ENCODE measurements at places on chromosomes 1 and 21.

- DNase-seq, result no peak
Measured at GRCh38 chr1:91374086-91374485, 30.6 kb downstream of the HFM1 start.

DNA sequence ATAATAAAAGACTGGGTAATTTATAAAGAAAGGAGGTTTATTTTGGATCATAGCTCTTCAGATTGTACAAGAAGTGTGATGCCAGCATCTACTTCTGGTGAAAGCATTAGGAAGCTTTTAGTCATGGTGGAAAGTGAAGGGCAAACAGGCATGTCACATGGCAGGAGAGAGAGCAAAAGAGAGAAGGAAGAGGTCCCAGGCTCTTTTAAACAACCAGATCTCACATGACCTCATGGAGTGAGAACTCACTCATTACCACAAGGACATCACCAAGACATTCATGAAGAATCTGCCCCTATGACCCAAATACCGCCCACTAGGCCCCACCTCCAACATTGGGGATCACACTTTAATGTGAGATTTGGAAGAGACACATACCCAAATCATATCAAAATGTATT, 10.0 kb downstream of the RPTN start:
- no peak for DNase-seq

DNA sequence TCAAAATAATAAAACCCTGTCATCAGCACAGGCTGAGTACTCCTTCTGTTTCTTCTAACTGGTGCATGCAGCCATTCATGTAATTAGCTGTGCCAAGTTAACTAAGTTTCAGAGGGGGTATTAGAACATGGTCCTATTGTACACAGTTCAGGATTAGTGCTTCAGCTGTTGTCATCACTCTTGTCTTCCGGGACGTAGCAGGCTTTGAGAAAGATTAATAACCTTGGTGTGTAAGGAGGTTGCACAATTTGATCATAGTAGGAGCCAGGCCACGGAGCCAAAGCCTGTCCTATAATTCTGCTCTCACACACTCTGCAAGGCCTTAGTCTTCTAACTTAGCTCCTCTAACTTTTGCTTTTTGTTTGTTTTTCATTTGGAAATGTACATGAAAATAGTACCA, 44.7 kb downstream of the PTGFRN start:
- DNase-seq, result no peak

DNA sequence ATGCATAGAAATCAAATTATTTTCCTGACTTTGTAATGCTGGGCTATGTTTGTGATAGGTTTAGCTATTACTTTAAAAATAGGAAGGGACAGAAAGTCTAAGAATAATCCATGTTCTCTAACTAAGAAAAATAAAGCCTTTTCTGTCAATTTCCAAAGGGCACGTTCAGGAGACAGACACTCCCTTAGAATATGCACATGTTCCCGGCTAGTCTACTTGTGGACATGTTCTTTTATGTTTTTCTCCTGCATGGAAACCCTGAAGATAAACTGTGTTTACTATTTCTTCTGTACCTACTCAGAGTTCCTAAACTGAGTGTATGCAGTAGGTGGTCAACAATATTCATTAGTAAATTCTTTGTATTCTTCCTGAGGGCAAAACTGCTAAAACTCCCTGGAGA, 12.5 kb downstream of the PSMB4 start:
- DNase-seq, result no peak

DNA sequence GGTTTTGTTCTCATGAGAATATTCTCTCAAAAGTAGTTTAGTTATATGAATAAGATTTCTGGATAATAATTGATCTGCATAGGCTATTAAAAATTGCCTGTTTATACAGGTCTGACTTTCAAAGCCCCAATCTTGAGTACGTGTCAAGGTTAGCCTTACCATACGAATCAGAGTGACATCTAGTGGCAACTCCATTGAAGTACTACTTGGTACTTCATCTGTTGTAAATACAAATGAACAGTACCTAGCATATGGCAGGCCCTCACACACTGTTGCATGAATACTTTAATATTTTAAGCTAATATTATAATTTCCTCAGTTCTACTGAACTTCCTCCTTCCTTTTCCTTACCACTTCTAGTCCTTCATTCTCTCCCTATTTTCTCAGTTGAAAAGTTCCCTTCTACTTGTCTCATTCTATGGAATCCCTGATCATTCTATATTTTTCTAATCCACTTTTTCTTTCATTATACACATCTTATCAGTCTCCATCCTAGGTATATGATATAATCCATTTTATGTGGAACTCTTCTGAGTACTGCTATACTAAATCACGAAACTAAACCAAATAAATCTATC, 101.2 kb downstream of the AKT3 start:
- DNase-seq, result peak; percentile 82

DNA sequence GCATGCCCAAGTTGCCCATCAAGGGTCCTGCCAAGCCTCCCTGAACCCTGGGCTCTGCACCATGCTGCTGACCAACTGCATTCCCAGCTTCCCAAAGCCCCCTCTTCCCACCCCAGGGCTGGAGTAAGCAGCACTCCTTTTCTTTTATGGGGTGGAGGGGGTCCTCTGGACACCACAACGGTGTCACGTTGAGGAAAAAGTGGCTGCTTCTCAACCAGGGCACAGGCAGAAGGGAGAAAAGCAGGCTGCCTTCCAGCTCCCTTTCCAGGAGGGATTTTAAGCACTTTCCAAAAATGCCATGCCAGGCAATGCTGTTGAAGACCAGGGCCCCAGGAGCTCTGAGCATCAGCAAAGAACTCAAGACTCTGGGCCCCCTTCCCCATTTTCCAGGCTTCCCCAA, 691 bp downstream of the RIMS3 start:
- DNase-seq, result peak; percentile 7

DNA sequence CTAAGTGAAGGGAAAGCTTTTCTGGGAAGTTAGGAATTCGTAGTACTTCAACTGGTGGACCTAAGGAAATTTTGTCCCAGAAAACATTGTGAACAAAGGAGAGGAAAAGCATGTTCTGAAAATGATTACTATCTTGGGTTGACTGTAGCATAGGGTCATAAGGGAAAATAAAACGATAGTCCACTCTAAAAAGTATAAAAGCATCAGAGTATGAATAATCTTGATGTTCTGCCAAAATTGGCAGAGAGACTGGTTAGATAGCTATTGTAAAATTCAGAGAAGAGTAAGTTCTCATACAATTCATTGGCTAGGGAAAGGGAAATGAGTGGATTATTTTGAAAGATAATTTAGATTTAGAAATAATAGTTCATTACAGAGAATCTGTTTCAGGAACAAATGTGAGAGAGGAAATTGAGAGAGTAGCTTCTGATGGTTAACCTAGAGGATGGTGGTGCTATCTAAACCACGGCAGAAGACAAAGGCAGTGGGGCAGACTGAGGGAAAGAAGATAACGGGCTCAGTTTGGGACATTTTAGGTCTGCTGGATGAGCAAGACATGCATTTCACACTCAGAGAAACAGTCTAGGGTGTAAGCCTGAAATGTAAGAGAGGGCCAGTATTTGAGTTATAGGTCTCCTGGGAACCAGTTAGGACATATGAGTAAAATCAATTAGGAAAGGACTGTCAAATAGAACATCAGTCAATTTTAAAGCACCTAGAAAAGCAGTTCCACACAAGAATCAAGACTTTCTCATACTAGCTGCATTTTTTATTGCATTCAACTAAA, 799.3 kb upstream of the CXADR start:
- DNase-seq, result no peak

DNA sequence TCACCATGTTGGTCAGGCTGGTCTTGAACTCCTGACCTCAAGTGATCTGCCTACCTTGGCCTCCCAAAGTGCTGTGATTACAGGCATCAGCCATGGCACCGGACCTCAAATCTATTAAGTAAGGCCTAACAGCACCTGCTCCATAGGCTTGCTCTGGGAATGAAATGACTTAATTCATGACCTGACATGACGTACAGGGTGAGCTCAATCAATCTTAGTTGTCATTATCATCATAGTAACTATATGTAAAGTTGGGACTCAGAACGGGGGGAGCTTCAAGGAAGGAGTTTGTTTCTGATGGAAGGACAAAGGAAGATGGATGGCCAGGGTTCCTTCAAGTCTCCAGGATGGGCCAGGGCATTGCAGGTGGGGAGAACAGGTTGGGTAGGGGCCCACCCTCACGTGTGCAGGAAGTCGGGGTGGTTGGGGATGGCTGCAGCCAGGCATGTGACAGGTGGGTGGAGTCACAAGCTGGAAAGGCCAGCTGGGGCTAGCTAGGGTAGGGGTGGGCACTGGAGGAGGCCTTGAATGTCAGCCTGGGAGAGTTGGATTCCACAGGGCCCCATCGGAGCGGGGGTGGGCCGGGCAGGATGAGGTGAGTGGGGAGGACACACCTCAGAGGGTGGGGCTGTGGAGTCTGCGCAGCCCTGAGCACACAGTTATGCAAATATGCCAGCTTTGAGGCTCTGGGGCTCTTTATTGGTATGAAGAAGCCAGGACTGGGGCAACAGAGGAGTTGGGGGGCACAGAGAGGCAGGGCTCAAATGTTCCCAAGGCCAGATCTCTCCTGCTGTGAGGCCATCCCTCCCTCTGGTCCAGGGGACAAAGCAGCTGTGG, 9.6 kb downstream of the TRIM62 start:
- no peak for DNase-seq

DNA sequence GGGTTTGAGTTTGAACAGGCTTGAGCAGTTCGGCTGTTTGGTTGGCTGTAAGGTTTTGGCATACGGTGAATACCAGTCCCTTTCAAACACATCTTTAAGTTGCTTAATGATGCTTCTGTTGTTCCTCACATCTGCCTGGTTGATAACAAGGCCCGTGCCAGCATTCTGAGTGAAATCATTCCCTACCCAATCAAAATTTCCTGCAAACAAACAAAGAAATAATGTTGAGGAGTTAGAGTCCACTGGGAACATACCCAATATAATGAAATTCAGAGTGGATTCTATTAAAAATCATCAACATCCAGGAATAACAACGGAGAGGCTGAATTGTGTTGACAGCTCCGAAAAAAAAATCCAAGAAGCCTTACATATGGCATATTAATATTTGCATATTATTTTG, 91.0 kb upstream of the MAP1LC3C start:
- DNase-seq, result no peak

DNA sequence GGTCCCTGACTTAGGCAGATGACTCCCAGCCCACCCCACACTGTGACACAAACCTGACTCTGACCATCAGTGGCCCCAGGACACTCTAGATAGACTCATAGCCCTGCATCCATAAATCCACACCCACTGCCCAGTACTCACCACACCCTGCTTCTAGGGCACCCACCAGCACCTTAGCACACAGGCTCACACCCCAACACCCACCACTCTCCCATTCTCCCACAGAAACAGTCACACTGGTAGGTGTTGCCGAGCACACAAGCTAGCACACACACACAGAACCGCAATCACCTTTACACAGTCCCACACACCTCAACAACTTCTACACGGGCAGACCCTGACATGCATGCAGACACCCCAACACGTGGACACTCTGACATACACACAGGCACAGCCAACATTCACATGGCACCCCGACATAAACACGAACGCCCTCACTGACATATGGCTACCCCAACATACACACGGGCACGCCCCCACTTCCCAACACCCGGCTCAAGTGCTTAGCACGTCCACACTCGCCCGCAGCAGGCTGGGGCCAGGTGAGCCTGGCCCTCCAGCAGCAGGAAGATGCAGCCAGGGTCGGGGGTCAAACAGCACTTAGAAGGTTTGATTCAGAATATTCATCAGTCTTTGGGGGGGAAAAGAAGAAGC, 105.5 kb upstream of the TARDBP start:
- no peak for DNase-seq

DNA sequence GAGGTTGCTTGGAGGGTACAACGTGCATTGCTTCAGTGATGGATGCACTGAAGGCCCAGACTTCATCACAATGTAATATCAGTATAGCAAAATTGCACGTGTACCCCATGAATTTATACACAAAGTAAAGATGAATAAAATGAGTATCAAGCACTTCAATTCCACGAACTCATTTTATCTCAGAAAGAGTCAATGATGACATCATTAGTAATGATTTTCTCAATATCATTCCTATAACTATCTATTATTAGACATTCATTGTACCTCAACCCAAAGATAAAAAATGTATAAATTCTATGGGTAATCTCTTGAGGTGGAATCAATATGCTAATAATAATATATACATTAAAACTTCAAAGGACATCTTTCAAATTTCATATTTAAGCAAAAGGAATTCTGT, 208.4 kb downstream of the COL11A1 start:
- no peak for DNase-seq
